ENCODE measurements at places on chromosomes 16 and 17. TPM values are rescaled to one million over a fixed set of nuclear protein-coding genes. Genes with fewer than 3 reads are reported as not detected.

- DNase-seq: no peak
These were observed 158.1 kb downstream of the HAPSTR1 start for GRCh38 chr16:9249534-9249933.

Gene TMEM100
- total RNA-seq: 1.3 TPM

Gene CNTNAP4
- total RNA-seq: not detected

DNA sequence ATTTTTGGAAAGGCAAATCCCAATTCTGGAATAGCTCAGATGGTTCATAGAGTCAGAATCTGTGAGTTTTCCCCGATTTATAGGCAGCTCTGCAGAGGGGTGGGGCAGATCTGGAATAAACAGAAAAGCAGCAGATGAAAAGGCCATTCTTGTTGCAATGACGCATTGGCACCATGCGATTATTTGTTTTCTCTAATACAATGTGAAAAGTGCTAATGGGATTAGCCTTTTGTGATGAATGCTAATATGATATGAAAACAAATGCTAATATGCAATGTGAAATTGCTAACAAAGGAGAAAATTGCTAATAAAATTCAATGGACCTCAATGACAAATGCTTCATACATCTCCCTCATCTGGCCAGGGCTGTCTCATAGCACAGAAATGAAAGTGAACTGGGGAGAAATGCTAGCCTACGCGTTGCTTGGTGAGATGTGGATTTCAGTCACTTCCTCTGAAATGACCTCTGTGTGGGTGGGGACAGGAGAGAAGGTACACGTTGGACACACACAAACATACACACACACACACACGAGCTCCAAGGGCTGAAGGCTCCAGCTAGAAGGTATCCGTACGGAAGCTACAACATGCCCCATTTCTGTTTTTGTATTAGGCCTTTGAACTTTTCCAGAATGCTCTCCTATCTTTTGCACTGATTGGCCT, 394.5 kb downstream of the XYLT1 start:
- no peak for DNase-seq

GRCh38 chr16:1093284-1094123, 2.5 kb downstream of the C1QTNF8 start:
- DNase-seq: no peak

Gene TMEM106A
- total RNA-seq: 11.7 TPM

DNA sequence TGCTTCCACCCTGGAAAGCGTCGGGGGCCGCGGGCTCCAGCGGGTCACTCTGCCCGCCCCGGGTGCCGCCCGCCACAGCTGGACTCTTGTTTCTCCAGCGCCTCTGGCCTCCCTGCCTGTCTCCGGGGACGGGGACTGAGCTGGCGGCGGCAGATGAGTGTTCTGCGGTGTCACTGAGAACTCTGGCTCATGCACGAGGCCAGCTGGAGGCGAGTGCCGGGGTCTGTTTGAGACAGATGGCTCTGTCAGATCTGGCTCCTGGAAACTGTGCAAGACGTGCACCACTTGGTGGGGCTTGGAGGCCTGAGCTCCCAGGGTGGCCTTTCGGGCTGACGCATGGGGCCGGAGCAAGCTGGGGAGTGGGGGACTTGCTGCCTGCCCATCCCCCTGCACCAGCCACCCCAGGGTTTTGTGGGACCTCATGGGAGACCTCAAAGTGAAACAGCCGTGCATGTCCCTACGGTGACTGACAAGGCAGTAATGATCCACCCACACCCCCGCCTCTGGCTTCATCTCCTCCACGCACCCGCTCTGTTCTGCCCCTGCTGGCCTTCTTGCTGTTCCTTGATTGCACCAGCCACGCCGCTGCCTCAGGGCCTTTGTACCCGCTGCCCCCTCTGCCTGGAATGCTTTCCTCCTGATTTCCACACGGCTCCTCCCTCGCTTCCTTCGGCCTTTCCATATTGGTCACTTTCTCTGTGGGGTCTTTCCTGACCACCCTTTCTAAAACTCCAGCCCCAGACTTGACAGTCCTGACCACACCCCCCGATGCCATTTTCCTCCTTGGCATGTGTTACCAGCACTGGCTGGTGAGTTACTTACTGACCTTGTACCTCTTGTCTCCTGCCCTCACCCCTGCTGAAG, 174.9 kb upstream of the CIBAR2 start:
- peak; percentile 51 for DNase-seq

GRCh38 chr16:2959206-2959605, 4.9 kb upstream of the KREMEN2 start:
- DNase-seq: no peak

Gene RPA1
- 13.5 TPM for total RNA-seq

- DNase-seq: no peak
These were observed 26.7 kb upstream of the PMP22 start for GRCh38 chr17:15291674-15292361.

DNA sequence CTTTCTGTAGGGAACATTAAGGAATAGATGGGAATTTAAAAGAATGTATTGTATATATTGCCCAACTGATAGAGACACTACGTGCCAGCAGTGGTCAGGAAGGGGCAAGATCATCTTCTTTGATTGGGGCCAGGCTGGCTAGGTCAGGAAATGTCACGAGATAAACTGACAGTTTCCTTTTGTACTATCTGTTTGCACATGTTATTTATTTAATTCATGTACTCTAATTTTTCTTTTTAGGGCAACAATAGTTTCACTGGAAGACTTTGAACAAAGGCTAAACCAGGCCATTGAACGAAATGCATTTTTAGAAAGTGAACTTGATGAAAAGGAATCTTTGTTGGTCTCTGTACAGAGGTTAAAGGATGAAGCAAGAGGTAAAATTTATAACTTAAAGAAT, 12.6 kb downstream of the NDEL1 start:
- no peak for DNase-seq

Gene GLP2R
- total RNA-seq: 0.43 TPM

Gene EFCAB5
- under 0.01 TPM for total RNA-seq

GRCh38 chr17:75499313-75500022, 15.9 kb downstream of the CASKIN2 start:
- DNase-seq: no peak

Gene NEURL4
- 15.1 TPM for total RNA-seq

Gene HS3ST4
- total RNA-seq: not detected

- DNase-seq: no peak
These were observed 49.6 kb upstream of the PLCG2 start for GRCh38 chr16:81729451-81729850.

GRCh38 chr17:20022701-20023100, 13.5 kb downstream of the SPECC1 start:
- DNase-seq: peak; percentile 7

Gene CLDN9
- total RNA-seq: not detected

DNA sequence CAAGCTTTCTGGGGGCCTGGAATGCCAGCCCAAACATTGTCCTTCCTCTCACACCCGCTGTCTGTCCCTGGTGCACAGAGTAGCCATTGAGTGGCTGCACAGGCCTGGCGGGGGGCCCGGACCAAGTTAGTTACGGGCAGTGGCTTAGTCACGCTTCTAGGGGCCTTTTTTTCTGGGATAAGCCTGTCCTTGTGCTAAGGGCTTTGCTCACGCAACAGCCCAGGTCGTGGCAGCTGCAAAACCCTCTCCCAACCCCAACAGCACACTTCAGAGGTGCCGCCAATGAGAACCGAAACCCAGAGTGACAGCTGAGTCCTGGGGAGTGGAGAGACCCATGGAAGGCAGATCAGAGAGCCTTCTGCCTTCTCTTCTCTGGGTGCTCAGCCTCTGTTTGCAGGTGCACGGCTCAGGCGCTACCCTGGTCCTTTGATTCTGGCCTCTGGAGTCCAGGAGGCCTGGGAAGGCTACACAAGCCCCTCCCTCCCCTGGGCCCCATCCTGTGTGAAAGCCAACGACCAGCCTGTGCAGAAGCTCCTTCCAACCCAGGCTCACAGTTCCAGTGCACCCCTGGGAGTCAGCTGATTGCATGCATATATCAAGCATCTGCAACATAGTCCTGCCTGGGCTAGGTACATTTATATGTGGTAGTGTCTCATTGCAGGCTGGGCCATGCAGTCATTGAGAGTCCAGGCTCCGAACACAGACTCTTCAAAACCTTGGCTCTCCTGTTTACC, 9.1 kb downstream of the WSCD1 start:
- no peak for DNase-seq

Gene TPPP3
- 0.86 TPM for total RNA-seq

Gene ZPBP2
- total RNA-seq: not detected

Gene SLC13A2
- total RNA-seq: not detected

Gene KRTAP2-2
- not detected for total RNA-seq

Gene CIITA
- under 0.01 TPM for total RNA-seq

- no peak for DNase-seq
These were observed 22.1 kb downstream of the SOX8 start for GRCh38 chr16:1003391-1004347.

DNA sequence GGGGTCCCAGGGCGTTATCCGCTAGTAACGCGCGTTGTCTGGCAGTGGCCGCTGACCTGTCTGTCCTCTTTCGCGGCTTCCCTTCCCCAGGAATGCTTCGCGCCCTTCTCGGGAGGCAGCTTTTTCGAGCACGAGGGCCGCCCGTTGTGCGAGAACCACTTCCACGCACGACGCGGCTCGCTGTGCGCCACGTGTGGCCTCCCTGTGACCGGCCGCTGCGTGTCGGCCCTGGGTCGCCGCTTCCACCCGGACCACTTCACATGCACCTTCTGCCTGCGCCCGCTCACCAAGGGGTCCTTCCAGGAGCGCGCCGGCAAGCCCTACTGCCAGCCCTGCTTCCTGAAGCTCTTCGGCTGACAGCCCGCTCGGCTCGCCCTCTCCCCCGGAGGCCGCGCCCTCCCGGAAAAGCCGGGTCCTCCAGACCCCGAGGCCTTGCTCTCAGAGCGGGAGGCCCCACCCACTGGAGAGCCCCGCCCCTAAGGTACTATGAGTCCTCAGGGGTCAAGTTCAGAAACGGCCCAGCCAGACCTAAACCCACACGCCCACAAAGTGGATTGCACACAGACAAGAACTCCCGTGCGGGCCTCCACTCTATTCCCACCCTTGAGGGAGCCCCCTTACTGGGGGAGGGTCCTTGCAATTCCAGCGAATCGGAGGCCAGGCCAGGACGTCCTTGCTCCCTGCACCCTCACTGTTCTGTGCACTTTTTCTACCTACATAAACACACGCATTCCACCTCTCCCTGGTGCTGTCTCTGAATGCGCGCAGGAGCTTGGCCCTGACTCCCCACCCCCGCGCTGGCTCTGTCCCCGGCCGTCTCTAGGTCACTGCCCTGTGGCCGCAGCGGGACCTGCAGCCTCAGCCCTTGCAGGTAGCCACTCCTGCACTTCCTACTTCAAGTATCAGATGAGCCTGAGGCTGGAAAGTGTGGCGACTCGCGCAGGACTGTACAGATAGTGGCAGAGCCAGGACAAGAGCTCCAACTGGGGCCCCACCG, 5.4 kb upstream of the SLC5A2 start:
- DNase-seq: no peak

Gene FA2H
- not detected for total RNA-seq

DNA sequence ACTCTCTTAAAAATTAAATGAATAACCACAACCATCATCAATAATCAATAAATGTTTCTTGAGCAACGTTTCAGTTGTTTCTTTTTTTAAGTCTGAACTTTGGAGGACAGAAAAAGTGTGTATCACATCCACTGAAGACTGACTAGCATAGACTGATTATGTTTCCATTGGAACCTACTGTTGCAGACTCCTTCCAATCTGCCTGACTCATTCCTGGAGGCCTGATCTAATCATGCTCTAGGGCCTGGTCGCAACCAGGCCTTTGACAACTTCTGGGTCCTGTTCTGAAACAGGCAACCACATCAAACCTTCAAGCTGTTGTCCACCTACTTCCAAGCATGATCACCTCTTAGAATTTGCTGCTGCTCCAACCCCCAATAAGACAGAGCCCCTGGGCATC, 109.2 kb upstream of the NUDT7 start:
- DNase-seq: no peak

GRCh38 chr16:10141671-10142070, 40.6 kb downstream of the GRIN2A start:
- DNase-seq: no peak

Gene NPIPB12
- 15.1 TPM for total RNA-seq

DNA sequence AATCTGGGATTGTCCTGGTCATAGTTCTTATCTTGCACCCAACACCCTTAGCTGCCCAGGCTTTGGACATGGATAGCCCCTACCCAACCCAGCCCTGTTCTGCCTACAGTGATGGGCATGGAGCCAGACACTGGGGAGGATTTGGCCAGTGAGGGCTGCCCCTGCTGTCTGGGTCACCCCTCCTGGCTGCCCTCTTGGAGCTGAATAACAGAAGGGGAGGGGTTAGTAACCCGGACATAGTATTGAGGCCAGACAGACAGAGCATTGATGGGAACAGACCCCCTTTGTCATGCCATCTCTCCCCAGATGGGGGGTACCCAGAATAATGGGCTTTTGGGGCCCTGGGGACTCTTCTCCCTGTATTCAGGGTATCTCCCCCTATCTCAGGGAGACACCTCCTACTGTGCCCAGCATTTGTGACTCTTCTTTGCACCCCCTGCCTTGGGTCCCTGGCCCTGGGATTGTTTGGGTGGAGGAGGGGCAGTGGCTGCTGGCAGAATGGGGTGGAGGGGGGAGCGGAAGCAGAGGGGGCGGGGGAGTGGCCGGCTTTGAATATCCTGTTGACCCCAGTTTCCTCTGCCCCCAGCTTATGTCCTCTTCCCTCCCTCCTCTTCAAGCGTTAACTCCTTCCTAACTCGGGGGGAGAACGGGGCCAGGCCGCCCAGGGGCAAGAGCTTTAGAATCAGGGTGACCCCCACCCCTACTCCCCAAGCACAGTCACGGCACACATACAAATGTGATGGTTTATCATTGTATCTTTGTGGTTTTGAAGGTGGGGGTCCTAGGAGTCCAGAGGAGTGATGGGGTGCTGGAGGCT, 17.0 kb downstream of the GJD3 start:
- no peak for DNase-seq

DNA sequence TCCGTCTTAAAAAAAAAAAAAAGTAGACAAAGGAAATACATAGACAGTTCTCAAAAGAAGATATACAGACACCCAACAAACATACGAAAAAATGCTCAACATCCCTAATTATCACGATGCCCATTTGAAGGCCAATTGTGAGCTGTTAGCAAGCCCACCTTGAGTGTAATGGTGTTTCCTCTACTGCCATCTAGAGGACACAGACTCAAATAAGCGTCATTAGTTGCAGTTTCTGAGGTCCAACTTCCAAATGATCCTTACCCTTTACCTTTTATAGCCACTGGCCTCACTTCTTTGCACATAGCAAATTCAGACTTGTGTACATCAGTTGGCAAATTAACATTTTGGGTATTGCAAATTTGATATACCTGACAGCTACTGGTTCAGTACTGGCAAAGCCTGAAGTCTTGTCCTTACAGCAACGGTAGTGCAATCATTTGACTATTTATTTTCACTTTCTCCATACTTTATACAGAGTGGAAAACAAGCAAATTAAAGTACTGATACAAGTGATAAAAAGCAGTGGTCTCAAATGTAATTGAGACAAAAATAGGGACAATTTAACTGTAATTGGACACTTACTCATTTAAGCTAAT, 536.3 kb upstream of the EEF2KMT start:
- DNase-seq: no peak
